ENCODE measurements at places on chromosomes 5 and 9. TPM values are rescaled to one million over a fixed set of nuclear protein-coding genes. Genes with fewer than 3 reads are reported as not detected.

- DNase-seq = no peak
These were observed 25.9 kb upstream of the IDNK start for GRCh38 chr9:83596899-83597504.

DNA sequence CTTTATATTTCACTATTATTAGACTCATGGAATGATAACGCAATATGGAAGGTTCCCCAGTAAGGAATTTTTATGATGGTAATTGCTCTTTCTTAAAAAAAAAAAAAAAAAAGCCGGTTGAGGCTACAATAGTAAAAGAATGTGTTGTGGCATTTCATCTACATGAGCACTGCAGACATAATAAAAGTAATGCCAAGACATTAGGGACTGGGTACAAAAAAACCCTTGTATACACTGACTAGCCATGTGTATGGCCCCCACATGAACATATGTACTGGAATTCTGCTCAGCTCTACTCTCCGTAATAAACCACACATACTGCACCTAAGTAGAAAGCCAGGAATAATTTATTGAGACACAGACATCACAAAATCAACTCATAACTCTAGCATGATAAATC, 218.4 kb downstream of the ADAMTS6 start:
- no peak for DNase-seq

- DNase-seq = no peak
These were observed 153.3 kb upstream of the SLC12A2 start for GRCh38 chr5:127930311-127930710.

GRCh38 chr5:171852255-171852681, 66.7 kb downstream of the SMIM23 start:
- no peak for DNase-seq

DNA sequence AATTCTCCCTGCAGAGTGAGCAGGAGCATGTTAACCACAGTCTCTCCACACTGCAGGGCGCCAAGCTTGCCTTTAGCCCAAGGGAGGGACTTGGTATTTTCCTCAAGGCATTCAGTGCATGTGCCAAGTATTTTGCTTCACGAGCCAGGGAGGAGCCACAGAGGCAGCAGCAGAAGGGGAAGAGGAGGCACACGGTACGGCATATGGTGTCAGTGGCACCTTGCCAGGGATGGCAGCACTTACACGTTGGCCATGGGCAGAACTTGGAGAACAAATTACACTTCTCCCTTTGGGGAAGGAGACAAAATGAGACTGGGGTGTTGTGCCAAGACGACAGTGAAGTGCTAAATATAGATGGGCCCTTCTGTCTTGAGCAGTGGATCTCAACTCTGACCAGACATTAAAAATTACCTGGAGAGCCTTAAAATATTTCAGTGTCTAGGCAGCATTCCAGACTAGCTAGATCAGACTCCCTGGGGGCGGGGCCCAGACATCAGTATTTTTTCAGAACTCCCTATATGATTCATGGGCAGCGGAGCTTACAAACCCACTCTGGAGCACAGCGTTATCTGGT, 155.8 kb downstream of the DRD1 start:
- DNase-seq = no peak

GRCh38 chr5:10331341-10331796, 22.1 kb upstream of the MARCHF6 start:
- DNase-seq = no peak

DNA sequence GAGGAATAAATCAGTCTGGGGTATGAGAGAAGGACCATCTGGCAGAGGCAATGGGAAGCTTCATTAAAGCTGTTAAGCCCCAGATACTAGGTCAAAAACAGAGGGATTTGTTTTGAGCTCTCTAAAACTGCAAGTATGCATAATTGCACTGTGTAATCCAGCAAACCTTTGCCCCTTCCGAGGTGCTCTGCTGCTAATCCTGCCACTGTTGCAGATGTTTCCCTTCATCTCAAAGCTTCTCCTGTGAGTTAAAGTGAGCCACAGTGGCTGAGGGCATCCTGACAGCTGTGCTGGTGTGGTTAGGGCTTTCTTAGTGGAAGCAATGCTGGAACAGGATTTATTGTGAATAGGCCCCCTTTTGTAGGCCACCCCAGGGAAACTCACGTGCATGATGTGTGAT, 160.3 kb upstream of the TRPC7 start:
- no peak for DNase-seq

DNA sequence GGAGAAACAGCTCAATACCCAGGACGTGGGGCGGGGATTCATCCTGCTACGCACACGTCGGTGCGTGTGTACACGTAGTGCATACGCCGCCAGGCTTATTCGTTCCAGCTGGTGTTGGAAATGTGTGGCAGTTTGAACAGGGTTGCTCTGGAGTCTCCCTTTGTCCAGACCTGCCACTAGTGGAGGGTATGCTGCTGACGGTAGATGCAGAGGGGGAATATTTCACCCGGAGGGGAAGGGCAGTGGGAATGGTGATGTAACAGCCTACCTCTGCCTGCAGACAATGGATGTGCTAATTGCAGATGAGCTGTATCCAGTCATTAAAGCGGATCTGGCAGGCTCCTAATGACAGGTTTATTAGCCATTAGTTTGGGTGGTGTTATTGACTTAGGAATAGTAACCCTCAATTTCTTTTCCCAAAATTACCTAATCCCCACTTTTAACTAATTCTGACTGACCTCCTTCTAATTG, 142.7 kb downstream of the PAX5 start:
- no peak for DNase-seq

DNA sequence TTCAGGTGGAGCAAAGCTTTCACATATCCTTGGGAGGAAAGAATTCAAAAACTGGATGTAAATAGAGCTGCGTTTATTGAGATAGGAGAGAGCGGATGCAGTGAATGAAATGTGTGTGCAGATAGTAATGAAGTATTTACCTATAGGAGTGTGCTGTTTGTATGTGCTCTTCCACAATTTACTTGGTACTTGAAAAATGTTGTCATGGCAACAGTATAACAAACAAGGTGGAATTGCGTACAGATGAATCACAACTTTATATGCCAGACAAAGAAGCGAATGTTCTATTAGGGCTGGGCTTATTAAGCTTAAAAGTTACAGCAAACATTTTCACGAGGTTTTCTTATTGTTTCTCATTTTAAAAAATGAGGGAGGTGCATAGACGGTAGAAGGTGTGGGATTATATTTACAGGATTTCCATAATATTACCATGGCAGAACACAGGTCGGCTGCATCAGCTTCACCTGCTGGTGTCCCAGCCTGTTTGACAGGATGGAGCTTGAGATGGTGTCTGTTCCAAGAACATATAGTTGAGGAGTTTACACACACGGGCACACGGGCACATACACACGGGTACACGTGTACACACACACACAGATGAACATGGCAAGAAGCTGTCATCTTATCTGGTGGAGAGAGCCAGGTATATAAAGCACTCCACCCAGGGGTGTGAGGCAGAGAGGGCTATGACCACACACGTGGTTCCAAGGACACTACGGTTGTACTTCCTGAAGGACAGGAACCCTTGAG, 155.7 kb downstream of the RMI1 start:
- no peak for DNase-seq

DNA sequence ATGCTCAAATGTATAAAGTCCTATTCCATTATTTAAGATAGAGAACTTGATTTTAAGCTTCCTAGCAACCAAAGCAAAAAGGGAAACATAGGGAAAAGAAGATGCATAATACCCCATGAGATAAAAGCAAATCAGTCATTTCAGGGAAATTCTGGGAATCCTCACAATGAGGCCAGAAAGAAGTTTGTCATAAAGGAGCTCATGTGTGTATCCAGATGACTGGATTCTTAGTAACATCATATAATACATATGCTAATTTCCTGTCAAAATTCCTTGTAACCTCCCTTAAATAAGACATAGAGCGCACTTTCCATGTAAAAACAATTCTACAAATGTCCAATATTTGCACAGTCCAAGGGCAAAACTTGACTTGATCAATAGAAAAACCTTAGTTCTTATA, 411.0 kb upstream of the WWC1 start:
- DNase-seq = no peak

GRCh38 chr5:151885138-151885908, 39.3 kb downstream of the GLRA1 start:
- DNase-seq = no peak

- DNase-seq = no peak
These were observed 183.1 kb downstream of the PALM2AKAP2 start for GRCh38 chr9:109963079-109963478.

GRCh38 chr5:175718401-175719108, 60.7 kb downstream of the HRH2 start:
- no peak for DNase-seq

- no peak for DNase-seq
These were observed 365.2 kb downstream of the PDE4D start for GRCh38 chr5:59528202-59528862.

- DNase-seq = no peak
These were observed 108.9 kb downstream of the ACTL7B start for GRCh38 chr9:108746864-108747263.

DNA sequence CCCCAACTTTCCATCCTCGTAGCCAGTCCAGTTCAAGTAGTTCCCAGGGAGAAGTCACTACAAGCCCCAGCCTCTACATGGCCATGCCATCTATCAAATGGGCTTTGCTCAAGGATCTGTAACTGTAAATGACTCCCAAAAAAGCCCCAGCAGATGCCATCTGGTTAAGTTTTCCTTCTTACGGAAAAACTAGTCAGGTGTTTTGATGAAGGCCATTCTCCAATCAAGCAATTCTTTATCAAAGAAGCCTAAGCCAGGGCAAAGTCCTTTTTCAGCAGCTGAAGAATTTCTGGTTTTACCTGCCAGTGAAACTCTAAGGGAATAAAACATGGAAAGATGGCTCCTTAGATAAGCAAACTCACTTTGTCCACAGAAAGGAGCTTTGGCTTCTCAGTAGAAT, 21.9 kb upstream of the ZNF622 start:
- DNase-seq = no peak

GRCh38 chr5:143569722-143570567, 166.5 kb upstream of the NR3C1 start:
- DNase-seq = no peak

DNA sequence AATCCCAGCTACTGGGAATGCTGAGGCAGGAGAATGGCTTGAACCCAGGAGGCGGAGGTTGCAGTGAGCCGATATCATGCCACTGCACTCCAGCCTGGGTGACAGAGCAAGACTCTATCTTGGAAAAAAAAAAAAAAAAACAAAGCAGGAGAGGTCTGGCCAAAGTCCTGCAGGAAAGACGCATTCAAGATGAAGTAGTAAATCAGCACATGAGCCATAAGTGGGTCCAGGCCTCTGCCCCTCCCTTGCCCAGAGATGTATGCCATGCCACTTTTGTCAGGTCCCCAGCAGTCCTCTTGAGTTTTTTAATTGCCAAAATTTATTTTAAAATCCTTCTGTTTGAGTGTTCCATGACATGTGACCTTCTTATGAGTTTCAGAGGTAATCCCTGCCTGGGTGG, 8.5 kb upstream of the PHF19 start:
- DNase-seq = no peak

DNA sequence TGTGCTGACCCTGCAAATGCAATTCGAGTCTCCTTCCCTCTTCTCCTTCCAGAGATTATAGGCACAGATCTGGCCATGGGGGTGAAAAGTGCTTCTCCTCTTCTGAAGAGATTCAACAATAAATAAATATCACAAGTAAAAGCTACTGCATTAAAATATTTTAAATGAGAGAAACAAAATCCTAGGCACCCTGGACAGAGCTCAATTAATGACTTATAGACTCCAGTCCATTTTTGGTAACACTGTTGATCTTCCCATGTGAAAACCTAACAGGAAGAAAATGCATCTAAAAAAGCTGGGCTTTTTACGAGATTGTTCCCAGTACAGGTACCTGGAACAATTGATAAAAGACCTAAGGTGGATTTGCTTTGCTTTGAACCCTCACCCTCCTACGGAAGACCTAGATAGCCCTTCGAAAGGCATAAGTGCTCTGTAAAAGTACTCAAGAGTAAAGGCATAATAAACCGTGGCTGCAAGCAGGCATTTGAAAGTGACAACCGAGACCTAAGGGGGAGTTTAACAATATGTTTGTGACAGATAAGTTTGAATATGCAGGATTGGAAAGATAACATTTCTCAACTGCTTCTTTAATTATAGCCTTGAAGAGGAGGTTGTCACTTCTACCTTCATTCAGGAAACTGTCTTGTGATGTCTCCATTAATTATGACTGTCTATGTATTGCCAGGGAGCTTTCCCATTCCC, 29.4 kb upstream of the MED10 start:
- DNase-seq = no peak

DNA sequence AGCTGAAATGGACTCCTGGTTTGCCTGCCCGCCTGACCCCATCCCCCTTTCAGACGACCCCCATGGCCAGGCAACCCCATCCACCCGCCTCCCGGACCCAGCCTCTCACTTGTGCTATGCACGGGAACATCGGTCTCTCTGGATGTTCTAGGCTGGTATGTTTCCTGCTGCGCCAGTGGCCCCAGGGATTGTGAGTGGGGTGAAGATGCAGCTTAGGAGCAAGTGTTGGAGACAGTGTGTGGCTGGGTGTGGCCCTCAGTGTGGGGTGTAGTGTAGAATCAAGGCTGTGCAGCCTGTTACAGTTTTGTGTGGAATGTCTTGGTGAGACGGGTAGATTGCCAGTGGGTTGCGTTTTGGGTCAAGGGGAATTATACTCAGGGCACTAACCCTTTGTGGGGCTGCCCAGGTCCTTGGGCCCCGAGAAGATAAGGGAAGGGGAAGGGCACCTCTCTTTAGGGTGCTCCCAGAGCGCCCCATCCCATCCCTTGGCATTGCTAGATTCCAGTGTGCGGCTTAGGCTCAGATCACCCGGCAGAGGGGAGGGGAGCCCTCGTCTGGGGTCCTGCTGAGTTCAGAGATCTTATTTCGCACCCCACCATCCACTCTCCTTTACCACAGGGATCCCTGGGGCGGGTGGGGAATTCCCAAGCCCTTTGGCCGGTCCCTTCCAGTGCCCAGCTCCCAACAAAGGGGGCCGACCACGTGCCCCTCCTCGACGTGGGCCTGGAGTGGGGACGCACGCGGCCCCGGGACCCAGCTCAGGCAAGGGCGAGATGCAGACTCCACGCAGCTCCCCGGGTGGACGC, 4.6 kb downstream of the IER5L start:
- no peak for DNase-seq

DNA sequence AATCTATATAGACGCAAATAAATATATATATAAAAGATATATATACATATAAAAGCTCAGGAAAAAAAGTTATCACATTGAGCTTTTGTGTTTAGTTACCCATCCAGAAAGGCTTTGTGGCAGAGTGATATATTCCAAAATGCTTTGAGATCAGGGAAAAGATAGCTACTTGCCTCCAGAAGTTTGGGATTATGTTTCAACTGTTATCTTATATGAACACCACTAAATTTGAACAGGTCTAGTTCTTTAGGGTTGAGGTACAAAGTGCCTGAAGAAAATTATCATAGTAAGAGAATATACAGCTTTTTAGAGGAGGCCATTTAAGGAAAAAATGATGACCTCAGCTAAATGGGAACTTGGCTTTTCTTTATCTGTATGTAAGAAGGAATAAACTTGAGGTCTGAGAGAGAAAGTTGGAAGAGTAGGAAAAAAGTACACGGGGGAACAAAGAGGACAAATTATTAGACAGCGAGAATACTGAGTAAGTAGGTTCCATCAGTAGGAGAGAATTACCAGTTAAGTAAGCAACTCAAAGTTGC, 2.4 kb downstream of the ERP44 start:
- no peak for DNase-seq

- DNase-seq = no peak
These were observed 9.8 kb downstream of the NTNG2 start for GRCh38 chr9:132171702-132172101.

GRCh38 chr5:28750251-28750650, 1711.9 kb upstream of the CDH9 start:
- no peak for DNase-seq

Gene SOHLH1
- not detected for polyA plus RNA-seq

Gene TNFAIP8
- 34.4 TPM for polyA plus RNA-seq

Gene ARHGEF39
- polyA plus RNA-seq = 9.0 TPM

Gene MARCOL
- not detected for polyA plus RNA-seq

Gene SUSD3
- 5.3 TPM for polyA plus RNA-seq

Gene UBAP2
- 43.6 TPM for polyA plus RNA-seq

Gene SLCO4C1
- polyA plus RNA-seq = 0.87 TPM

Measured in left renal pelvis (tissue), 4 donors.